Stimulated activated CD4-positive, alpha-beta T cell treated with anti-CD3 and anti-CD28 coated beads, Interleukin-15, amount 100 ng/mL, for 24 hours (primary cell): ENCODE measurements at places on chromosomes 11 and 22.
A peak's percentile ranks its signal among the peaks of the same experiment; 100 is the strongest.

DNA sequence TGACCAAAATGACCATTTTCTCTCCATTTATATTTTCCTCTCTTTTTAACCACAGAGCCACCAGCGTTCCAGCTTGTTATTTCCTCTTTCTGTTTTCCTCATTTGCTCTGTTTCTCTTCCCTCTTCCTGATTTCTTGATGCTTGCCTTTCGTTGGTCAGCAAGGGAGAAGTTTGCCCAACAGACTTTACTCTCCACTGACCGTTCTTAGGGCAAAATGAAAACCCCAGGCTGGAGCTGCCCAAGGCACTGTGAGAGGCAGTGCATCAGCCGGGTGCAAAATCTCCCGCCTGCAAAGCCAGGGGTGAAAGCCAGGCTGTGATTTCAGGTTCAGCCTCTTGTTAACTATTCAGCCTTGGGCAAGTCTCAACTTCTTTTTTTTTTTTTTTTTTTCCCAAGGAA, 26.1 kb upstream of the APLP2 start:
- DNase-seq, result no peak

DNA sequence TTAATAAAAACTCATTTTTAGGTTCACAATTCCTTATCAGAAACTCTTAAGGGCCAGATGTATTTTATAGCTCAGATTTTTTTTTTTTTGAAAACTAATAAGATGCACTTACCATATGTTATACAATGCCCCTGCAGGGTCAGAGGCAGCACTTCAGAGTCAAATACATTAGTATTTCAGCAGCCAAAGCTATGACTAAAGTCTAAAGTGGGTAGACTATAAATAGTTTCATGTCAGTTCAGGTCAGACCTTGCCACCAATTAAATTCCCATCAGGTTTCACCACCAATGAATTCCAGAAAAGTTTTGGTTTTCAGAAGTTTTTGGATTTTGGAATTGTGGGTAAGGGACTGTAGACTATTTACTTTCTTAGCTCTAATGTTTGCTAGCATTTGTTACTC, 75.9 kb downstream of the FAM83F start:
- no peak for DNase-seq

DNA sequence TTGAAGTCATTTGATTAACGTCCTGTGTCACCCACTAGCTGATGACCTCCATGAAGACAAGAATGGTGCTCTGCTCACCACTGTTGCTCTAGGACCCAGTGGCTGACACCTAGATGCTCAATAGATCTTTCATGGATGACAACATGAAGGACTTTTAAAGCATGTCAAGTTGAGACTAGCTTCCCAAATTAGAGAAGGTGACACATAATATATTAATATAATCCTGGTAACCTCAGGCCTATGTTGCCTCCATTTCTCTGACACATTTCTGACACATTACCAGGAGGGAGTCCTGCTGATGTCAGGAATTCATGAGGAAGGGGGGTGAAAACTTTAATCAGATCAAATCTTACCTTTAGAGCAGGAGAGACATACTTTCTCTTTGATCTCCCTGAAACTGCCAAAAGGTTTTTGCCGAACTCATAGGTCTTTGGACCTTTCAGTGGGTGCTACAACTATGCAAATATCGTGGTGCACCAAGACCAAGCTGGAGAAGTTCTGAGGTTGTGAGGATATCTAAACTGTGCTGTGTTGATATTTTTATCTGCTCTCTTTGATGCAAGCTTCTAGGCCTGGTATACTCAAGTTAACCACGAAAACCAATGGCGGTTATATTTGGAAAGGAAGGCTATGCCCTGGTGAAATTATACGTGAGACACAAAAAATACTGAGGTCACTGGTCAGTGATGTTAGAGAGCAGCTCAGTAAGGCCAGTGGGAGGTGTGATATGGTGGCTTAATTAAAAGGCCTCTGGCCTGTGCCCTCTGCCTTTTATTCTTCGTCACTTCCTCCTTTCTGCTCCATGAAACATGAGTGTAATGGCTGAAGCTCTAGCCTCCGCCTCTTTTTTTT, 13.2 kb upstream of the AMPD3 start:
- no peak for DNase-seq

DNA sequence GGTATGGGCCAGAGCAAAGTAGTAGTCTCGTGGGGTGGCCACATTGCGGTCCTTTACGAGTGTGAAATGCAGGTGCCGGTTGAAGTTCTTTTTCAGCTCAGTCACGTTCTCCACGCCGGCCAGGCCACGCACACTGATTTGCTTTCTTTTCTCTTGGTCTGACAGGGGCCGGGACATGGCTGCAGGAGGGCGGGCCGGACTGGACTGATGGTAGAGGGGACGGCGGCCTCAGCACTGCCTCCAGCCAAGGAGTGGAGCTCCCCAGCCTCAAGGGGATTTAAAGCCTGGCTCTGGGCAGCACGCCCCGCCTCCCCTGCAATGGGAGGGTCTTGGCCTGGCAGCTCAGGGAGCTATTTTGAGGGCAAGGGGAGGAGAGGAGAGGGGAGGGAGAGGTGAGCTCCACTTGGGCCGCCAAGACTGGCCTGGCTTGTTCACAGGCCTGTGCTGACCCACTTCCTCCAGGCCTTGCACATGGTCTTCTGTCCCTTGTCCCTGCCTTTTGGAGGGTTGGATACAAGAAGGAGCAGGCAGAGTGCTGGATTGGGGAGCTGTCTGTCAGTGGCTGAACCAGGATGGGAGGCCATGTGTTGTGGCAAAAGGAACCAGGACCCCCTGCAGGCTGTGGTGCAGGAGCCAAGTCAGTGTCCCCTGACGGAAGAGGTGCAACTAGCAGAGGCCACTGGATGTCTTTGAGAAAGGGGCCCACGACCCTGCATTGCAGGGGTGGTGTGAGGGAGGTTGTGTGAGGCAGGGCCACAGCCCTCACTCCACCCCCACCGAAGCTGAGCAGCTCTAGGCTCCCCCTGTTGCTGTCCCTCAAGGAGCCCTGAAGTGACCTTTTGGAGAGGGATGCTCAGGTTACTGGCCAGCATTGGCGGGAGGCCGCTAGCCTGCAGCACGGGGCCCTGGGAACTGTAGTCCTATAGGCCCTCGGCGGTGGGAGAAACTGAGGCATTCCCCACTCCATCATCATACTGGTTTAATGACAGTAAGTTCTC, at the start of gene PYGM:
Gene PYGM (minus strand): TSS at position 253 of the 998 bp plus-strand sequence. CDS start 76 bp downstream, at position 177.
- DNase-seq, result peak; percentile 27

DNA sequence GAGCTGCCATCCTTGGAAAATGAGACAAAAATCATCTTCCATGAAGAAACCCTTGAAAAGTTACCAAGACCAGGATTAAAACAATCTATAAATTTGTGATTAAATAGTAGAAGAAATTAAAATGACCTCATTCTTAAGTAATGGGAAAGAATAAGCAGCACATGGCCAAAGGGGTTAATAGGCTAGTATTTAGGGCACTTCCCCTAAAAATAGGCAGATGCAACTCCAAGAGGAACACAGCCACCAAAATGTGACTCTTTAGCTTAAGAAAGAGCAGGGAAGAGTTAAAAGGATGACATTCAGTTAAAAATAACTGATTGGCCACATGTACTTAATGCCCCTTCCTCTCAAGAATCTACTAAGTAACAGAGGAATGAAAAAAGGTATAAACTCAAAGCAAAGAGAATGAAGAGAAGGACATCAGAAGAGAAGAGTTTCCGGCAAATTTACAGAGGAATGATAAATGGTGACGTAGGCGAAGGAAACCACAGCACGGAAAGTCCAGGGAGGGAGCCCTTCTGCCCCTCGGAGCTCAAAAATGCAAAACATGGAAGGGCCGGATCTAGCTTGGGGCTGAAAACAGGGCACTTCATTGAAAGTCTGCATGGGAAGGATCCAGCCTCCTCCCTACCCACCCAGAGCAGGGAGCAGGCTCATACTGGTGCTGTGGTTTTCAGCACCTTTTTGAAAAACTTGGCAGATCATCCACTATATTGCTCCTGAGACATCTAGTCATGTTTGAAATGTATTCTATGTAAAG, 17.8 kb downstream of the SCUBE2 start:
- DNase-seq, result no peak

DNA sequence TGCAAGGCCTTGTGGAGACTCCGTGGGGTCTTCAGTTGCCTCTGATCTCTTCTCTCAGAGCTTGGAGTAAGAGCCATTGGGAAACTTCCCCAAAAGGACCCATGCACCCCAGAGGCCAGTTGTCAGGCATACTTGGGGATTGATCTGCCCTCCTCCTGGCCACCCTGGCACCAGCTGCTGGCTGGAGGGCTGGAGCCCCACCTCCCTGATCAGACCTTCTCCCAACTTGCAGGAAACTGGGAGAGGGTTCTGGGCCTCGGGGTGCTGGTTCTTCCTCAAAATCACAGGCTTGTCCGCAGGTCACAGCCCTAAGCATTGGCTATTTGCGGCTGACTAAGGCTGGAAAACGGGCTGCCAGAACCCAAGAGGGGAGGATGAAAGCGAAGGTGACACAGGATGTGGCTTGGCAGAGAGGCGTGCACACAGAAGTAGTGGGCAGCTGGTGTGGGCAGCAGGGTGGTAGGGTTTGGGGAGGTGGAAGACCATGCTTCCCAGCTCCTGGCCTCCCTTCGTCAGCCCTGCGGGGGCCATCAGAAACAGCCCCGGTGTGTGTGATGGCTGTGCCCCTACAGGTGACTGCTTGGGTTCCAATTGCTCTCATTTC, 1.3 kb upstream of the DGKZ start:
- DNase-seq, result peak; percentile 52

DNA sequence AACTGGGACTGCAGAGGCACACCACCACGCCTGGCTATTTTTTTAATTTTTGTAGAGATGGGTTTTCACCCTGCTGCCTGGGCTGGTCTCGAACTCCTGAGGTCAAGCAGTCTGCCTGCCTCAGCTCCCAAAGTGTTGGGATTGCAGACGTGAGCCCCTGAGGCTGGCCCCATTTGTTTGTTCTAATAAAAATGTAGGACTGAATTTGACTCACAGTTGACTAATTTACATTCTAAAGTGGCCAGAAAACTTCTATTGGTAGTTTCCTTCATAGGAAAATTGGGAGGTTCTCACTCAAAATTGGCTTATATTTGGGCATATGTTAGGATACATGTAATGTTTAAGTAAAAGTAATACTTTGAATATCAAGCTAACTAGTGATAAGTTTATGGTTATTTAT, 35.0 kb downstream of the PPFIA1 start:
- DNase-seq, result no peak

- no peak for DNase-seq
Observed at GRCh38 chr11:17256512-17256911, 20.0 kb upstream of the NUCB2 start.
